ENCODE measurements at places on chromosomes 16 and 17. TPM values are rescaled to one million over a fixed set of nuclear protein-coding genes. Genes with fewer than 3 reads are reported as not detected.
A peak's percentile ranks its signal among the peaks of the same experiment; 100 is the strongest.

- no peaks in the 10 kb centered on the region for H3K36me3 ChIP-seq
- H3K4me3 ChIP-seq = peak overlapping the region; percentile 35
- peak; percentile 77 for DNase-seq
- H3K27me3 ChIP-seq = no peaks in the 10 kb centered on the region
- peaks cover 21% of the 10 kb centered on the region for H3K4me1 ChIP-seq
Measured at GRCh38 chr16:89256651-89257254, 39.2 kb downstream of the ZNF778 start.

DNA sequence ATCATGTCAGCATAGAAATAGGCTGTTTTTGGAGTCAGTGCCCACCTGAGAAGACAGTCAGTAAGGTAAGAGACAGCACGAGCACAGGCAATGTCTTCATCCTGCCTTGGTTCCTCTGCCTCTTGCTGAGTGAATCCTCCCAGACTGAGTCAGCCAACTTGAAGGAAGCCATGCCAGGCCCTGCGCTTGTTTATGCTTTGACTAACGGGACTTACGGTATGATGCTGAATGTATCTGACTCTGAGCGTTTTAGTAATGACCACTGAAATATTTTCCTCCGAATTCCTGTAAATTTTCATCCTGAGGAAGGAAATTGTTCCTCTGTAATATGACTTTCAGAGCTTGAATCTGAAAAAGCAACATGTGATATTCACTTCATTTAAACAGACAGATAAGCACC is 18.0 kb downstream of the C17orf67 start:
- no peak overlapping the region for H3K27ac ChIP-seq
- peak; percentile 52 for DNase-seq
- peaks cover 15% of the 10 kb centered on the region for H3K4me1 ChIP-seq
- no peaks in the 10 kb centered on the region for H3K36me3 ChIP-seq

ENPP7 gene
- total RNA-seq = not detected

GRCh38 chr16:77467821-77468335 is 33.0 kb upstream of the ADAMTS18 start:
- no peak for DNase-seq
- H3K27ac ChIP-seq = no peak overlapping the region
- no peak overlapping the region for H3K4me3 ChIP-seq
- H3K27me3 ChIP-seq = no peaks in the 10 kb centered on the region

ZNF689 gene
- total RNA-seq = 9.8 TPM

CCL13 gene
- not detected for total RNA-seq

GRCh38 chr16:74020095-74020670 is 276.4 kb upstream of the PSMD7 start:
- H3K27me3 ChIP-seq = no peaks in the 10 kb centered on the region
- no peak overlapping the region for H3K4me3 ChIP-seq
- no peak overlapping the region for H3K27ac ChIP-seq
- H3K4me1 ChIP-seq = no peaks in the 10 kb centered on the region
- no peaks in the 10 kb centered on the region for H3K36me3 ChIP-seq
- DNase-seq = no peak

GRCh38 chr17:74773871-74774286 is 2.3 kb downstream of the NAT9 start:
- no peak overlapping the region for H3K4me3 ChIP-seq
- peak; percentile 57 for DNase-seq
- H3K4me1 ChIP-seq = peaks cover 29% of the 10 kb centered on the region
- no peaks in the 10 kb centered on the region for H3K27me3 ChIP-seq
- peaks cover 69% of the 10 kb centered on the region for H3K36me3 ChIP-seq
- H3K27ac ChIP-seq = no peak overlapping the region

All from SJSA1 (cell line).